MG63 (cell line): ENCODE measurements at places on chromosomes 7 and 10. TPM values are rescaled to one million over a fixed set of nuclear protein-coding genes. Genes with fewer than 3 reads are reported as not detected.
A peak's percentile ranks its signal among the peaks of the same experiment; 100 is the strongest.

SLC16A12 gene
- not detected in 2 replicates for total RNA-seq

ARHGAP22 gene
- total RNA-seq: 20.7 and 23.2 TPM in 2 replicates

DNA sequence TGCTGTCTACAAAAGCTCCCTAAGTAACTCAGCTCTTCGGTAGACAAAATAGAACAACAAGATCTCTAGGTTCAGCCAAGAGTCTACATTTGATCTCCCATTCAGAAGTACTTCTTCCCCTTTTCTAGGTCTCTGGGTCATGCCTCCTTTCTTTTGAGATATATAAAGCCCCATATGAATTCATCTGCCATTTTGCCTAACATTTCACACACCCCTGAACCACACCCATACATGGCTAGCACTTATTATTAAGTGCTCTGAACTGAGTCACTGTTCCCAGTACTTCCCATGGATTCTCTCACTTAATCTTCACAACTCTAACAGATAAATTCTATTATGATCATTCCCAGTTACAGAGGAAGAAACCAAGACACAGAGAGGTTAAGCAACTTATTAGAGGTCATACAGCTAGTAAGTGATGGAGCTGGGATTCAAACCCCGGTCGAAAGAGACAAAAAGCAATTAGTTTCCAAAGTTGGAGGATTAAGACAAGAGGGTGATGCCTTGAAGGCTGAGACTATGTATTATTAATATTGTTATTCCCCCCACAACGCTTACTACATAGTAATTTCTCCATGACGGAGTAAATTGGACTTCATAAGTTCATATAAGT, 17.3 kb downstream of the MYOF start:
- no peak for DNase-seq

DNA sequence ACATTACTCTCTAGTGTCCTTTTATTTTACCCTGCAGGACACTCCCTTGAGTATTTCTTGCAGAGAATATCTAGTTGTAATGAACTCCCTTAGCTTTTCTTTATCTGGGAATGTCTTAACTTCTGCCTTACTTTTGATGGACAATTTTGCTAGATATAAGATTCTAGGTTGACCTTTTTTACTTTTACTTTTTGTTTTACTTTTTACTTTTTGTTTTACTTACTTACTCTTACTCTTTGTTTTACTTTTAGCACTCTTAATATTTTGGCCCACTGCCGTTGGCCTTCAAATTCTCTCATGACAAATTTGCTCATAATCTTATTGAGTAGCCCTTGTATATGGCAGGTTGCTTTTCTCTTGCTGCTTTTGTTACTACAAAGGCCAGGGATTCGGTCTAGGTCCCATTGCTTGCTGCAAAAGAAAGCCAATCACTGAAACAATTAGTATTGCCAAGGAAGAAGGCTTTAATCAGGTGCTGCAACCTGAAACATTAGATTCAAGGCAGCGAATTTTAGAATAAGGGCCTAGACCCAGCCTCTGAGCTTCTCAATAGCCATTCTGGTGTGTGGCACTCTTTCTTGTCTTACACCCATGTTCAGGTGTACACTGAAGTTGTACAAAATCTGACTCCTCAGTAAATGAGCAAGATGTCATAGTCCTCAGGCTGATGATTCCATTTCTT, 137.0 kb downstream of the TES start:
- DNase-seq: no peak

DNA sequence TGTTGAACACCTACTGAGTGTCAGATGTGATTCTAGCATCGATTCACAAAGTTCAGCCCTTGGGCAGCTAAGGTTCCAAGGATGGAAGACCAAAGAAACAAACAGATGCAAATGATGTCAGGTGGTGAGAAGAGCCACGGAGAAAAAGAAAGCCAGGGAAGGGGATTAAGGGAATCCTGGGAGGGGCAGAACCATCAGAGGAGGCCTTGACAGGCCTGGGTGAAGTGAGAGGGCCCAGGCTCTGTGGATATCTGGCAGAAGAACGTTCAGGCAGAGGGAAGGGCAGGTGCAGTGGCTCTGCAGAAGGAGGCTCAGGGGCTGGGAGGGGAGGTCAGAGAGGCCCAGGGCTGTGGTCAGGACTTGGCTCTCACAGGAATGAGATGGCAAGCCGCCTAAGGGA, 90.4 kb downstream of the C10orf105 start:
- DNase-seq: no peak

- DNase-seq: no peak
Observed at GRCh38 chr7:143003393-143004051, 23.4 kb downstream of the OR9A2 start.

DNA sequence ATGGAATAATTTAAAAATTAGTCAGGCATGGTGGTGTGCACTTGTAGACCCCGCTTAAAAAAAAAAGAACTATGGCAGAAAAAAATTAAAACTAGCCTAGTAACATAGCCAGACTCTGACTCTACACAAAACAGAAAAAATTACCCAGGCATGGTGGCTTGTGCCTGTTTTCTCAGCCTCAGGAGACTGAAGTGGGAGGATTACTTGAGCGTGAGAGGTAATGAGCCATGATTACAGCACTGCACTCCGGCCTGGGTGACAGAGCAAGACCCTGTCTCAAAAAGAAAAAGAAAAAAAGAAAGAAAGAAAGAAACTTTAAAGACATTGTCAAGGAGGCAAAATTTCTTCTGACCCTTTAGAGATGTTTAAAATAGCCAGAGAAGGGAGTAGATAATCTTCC, 109.0 kb upstream of the TMEM106B start:
- DNase-seq: no peak

- DNase-seq: no peak
Observed at GRCh38 chr10:80485946-80486764, 32.0 kb downstream of the TSPAN14 start.

DNA sequence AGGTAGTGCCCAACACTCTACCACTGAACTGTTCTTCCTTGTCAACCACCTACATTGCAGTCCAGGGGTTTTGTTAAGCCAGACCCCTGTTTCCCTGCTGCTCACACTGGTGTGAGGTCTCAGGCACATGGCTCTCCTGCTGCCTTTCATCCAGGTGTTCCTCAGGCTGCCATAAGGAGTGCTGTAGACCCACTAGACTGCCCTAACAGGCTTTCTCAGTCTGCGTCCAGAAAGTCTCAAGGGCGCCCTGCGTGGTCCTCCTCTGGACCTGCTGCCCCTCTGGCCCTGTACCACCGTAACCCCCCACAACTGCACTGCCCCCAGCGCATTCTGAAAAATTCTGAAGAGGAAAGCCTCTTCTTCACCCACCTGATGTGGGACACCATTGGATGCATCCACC, 225.7 kb upstream of the ANKRD30A start:
- DNase-seq: no peak

DNA sequence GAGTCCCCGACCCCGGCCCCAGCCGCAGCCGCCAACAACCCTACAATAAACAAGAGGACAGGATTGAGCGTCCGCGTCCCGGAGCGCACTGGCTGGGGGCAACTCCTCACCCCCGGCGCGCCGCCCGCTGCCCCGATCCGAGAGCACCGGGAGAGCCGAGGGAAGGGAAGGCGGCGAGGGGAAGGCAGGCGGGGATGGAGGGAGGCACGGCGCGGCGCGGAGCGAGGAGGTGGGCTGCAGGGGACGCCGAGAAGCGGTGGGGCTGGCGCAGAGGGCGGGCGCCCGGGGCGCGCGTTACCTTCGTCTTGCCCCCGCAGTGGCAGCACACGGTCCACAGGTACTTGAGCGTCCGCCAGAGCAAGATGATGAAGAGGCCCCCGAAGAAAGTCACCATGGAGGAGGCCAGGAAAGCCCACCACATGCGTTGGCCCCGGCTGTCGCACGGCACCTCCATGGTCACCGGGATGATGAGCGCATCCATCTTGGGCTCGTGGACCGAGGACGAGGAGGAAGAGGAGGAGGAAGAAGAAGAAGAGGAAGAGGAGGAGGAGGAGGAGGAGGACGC, 559 bp downstream of the KCNMA1 start:
- peak; percentile 19 for DNase-seq

GRCh38 chr10:3503299-3503698, 281.7 kb downstream of the KLF6 start:
- no peak for DNase-seq

DNA sequence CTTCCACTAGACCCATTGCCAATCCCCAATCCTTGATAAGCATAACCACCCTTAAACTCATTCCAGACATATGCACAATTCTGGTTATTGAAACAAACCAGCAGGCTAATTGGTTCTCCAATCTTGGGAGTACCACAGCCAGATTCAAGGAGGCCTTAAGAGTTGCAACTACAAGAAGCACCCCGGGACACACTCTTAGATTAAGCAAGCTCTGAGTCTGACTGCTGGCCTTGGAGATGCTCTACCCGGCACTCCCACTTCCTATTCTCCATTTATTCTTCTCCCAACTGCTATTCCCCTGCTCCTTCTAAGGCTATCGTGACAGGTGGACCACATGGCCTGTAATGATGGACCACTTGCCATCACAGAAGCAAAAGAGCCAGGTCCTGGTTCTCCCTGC, 40.3 kb downstream of the CYTH3 start:
- DNase-seq: no peak

- DNase-seq: no peak
Observed at GRCh38 chr10:90798482-90798881, 59.4 kb downstream of the HTR7 start.

- no peak for DNase-seq
Observed at GRCh38 chr10:14153570-14154055, 177.1 kb downstream of the FRMD4A start.

- no peak for DNase-seq
Observed at GRCh38 chr7:27149842-27150567, 2.4 kb downstream of the HOXA3 start.

GRCh38 chr7:84479059-84479458, 284.5 kb upstream of the SEMA3A start:
- DNase-seq: no peak
